ENCODE measurements at places on chromosomes 16 and 17.

DNA sequence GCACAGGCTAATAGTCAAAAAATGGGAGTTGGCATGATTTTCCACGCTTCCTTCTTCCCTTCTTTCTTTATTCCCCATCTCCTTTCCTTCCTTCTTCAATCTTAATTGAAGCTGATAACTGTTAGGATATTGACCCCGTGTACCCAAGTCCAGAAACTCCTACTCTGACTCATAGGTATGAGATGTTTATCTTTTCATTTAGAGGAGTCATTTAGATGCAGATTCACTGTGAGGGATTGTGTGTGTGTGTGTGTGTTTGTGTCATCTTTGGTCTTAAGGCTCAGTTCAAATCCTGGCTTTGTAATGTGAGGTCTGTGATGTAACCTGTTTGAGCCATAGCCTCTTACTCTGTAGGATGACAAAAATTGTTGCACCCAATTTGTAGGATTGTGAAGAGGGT lies 332.0 kb upstream of the MAF start:
- H3K4me1 ChIP-seq: peaks cover 7% of the 10 kb centered on the region
- H3K27ac ChIP-seq: no peak overlapping the region
- H3K36me3 ChIP-seq: no peaks in the 10 kb centered on the region
- DNase-seq: no peak
- no peak overlapping the region for H3K4me3 ChIP-seq

DNA sequence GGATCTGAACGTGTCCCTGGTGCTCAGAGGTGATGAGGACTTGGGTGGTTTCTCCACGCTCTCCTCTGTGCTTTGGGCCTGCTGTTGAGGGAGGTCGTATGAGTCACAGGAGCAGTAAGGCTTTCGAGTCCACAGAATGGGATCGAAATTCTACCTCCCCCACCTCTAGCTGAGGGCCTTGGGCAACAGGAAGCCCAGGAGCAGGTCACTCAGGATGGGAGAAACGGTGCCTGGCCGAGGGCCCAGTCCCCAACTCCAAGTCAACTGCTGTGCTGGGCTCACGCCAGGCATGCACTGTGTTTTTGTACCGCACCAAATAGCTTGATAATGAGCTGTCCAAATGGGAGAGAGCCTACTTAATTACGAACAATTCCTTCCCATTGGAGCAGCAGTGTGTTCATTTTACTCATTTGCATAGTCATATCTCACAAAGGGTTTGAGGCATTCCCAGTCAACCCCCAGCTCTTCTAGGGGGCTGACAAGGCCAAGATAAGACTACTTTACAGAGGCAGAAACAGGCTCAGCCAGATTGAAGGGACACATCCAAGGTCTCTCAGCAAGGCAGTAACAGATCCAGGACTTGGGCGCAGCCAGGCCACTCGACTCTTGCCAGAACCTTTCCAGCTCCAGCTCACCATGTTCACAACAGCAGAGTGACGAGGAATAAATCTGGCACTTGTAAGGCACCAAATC lies 53.6 kb downstream of the WNT3 start:
- H3K27ac ChIP-seq: peak overlapping the region; percentile 78
- H3K36me3 ChIP-seq: peaks cover 38% of the 10 kb centered on the region
- H3K4me1 ChIP-seq: peaks cover 31% of the 10 kb centered on the region
- H3K4me3 ChIP-seq: no peak overlapping the region
- DNase-seq: peak; percentile 36

DNA sequence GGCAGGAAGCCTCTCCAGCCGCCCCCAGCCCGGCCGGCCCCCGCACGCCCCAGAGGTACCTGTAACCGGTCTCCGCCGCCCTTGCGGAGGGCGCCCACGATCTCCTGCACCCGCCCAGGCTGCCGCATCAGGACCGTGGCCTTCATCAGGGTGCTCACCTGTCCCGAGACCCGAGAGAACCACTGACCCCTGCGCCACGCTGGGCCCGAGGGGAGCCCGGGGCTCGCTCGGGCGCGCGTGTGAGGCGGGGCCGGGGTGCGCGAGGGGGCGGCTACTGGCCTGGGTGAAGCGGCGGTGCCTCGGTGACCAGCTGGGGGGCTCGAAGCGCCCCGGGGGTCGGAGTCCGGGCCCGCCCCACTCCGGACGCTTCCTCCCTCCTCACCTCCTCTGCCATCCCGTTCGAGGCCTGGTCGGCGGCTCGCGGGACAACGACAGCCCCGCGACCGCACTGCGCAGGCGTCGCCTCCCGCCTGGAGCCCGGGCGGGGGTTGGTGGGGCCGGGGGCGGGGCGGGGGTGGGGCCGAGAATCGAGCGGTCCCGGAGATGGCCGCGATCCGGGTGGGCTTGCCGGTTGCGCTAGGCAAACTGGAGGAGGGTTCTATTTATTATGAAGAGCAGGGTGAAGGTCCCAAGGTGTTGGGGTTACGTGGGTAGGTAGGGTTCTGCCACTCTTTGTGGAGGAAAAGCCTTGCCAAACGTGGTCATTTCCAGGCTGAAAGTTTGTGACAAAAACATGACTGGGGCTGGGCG lies at the start of gene NT5C3B:
TSS of gene NT5C3B (minus strand) at position 433 of the 750 bp plus-strand sequence. CDS start at position 394, 39 bp downstream.
- peaks cover 2% of the 10 kb centered on the region for H3K27me3 ChIP-seq
- H3K36me3 ChIP-seq: peaks cover 9% of the 10 kb centered on the region
- peak within 1 kb of the TSS; percentile 82 for H3K4me3 ChIP-seq
- peak; percentile 71 for DNase-seq
- peaks cover 9% of the 10 kb centered on the region for H3K4me1 ChIP-seq
- no peak within 1 kb of the TSS for H3K27ac ChIP-seq

GRCh38 chr17:80364091-80364691 lies 50.8 kb upstream of the ENDOV start:
- H3K4me1 ChIP-seq: no peaks in the 10 kb centered on the region
- DNase-seq: no peak
- H3K27ac ChIP-seq: no peak overlapping the region
- peaks cover 39% of the 10 kb centered on the region for H3K36me3 ChIP-seq

DNA sequence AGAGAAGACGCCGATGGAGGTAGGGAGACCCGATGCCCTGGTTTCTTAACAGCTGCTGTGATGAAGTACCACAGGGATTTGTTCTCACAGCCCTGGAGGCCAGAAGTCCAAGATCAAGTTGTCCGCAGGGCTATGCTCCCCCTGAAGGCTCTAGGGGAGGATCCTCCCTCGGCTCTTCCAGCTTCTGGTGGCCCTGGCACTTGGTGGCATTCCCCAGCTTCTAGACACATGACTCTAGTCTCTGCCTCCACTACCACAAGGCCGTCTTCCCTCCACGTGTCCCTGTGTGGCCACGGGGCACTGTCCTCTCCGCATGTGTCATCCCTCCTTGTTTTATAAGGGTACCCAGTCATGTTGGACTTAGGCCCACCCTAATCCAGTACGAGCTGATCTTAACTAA lies 375.2 kb downstream of the SLC39A11 start:
- no peak overlapping the region for H3K4me3 ChIP-seq
- H3K27ac ChIP-seq: no peak overlapping the region
- H3K4me1 ChIP-seq: peaks cover 12% of the 10 kb centered on the region
- DNase-seq: no peak

GRCh38 chr16:74607310-74607961 lies 522 bp upstream of the GLG1 start:
- DNase-seq: no peak
- peak overlapping the region; percentile 87 for H3K4me3 ChIP-seq
- H3K36me3 ChIP-seq: no peaks in the 10 kb centered on the region
- no peaks in the 10 kb centered on the region for H3K27me3 ChIP-seq

GRCh38 chr16:11572301-11572995 lies 14.3 kb downstream of the LITAF start:
- peaks cover 9% of the 10 kb centered on the region for H3K36me3 ChIP-seq
- no peak for DNase-seq
- no peak overlapping the region for H3K27ac ChIP-seq
- H3K4me1 ChIP-seq: peaks cover 6% of the 10 kb centered on the region
- H3K4me3 ChIP-seq: no peak overlapping the region
- H3K27me3 ChIP-seq: no peaks in the 10 kb centered on the region

- H3K27ac ChIP-seq: peak overlapping the region; percentile 50
- peaks cover 11% of the 10 kb centered on the region for H3K27me3 ChIP-seq
- no peak overlapping the region for H3K4me3 ChIP-seq
- H3K4me1 ChIP-seq: peaks cover 10% of the 10 kb centered on the region
Measured at GRCh38 chr17:49920030-49920769, 48.8 kb upstream of the DLX4 start.

DNA sequence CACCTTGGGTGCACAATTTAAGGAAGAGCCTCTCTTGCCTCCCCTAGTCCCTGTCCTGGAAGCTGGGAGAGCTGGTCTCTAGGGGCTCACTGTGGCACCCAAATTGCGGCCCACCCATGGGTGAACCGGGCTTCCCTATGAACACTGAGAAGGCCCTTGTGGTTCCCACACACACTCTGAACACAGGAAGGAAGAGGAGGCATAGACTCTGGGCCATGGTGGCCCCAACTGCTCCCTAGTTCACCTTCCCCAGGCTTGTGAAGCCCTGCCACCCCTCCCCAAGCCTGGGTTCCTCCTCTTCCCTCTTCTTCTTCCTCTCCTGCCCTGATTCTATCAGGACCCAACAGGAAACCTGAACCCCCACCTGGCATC lies 10.5 kb downstream of the SREBF1 start:
- H3K27me3 ChIP-seq: no peaks in the 10 kb centered on the region
- H3K4me1 ChIP-seq: peaks cover 62% of the 10 kb centered on the region
- no peak for DNase-seq
- peaks cover 7% of the 10 kb centered on the region for H3K36me3 ChIP-seq
- H3K4me3 ChIP-seq: no peak overlapping the region

GRCh38 chr16:10318798-10319500 lies 66.9 kb upstream of the ATF7IP2 start:
- peaks cover 39% of the 10 kb centered on the region for H3K4me1 ChIP-seq
- no peak for DNase-seq
- no peaks in the 10 kb centered on the region for H3K27me3 ChIP-seq
- no peak overlapping the region for H3K4me3 ChIP-seq
- peak overlapping the region; percentile 94 for H3K27ac ChIP-seq

DNA sequence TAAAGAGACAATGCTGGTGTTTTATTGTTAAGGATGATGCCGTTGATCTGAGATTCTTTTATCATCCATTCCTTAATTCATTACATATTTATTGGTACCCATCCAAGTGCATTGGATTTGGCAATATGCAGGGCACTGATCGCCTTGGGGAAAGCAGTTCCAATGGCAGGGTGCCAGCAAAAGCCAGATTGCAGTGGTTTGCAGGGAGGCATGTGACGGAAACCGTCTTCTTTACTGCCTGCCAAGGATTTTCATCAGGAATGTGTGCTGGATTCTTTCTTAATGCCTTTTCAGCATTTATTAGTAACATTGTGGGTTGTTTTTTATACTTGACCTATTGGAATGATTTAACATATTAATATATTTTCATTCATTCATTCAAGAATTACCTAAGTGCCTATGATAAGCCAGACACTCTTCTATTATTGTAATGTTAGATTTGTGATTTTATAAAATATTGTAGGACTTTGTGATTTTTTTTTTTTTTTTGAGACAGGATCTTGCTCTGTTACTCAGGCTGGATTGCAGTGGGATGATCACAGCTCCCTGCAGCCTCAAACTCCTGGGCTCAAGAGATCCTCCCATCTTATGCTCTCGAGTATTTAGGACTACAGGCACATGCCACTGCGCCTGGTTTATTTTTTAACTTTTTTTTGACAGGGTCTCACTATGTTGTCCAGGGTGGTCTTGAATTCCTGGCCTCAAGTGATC lies 93.4 kb upstream of the TNRC6A start:
- no peak overlapping the region for H3K4me3 ChIP-seq
- no peaks in the 10 kb centered on the region for H3K27me3 ChIP-seq

DNA sequence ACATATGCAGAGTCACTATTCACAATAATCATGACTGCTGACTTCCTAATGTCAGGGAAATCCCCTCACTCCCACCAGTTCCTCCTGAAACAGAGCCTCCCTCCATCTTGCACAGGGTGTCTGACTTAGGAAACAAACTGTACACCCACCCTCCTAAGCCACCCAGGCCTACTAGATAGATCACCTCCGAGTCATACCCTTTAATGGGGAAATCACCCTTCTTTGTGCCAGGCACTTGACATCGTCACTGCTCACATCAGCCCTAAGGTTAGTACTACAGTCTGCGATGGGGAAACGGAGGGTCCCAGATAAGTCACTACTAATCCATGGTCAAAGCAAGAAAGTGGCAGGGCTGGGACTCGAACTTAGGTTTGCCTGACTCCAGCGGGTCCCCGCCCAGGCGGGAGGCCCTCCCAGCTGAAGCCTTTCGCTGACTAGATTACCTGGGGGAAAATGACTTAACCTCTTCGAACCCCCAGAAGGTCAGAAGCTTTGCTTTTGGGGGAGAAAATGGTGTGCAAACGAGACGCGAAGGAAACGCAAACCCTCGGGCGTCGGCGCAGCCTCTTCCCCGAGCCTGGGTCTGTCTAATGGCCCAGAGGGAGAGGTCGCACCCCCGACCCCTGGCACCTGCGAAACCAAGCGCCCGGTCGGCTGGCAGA lies 3.4 kb upstream of the MLLT6 start:
- H3K27me3 ChIP-seq: no peaks in the 10 kb centered on the region
- peak overlapping the region; percentile 62 for H3K4me3 ChIP-seq
- H3K27ac ChIP-seq: peak overlapping the region; percentile 94

DNA sequence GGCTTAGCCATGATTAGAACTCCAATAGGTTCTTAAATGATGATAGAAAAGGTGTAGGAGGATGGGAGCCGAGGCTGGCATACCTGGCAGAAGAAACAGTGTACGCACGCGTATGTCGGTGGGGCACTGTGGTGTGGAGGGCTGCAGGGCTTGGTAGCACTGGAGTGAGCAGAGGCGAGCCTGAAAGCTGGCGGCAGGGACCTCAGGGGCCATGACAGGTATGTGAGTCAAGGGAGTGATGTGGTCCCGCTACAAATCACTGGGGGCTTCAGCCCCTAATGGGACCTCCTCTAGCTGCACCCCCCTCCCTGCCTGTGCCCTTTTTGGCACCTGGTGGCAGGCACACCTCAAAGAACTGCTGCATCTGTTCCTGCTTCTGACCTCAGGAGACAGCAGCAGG lies 67.3 kb downstream of the RAI1 start:
- H3K27me3 ChIP-seq: no peaks in the 10 kb centered on the region
- H3K36me3 ChIP-seq: no peaks in the 10 kb centered on the region
- no peak overlapping the region for H3K4me3 ChIP-seq
- no peak for DNase-seq

DNA sequence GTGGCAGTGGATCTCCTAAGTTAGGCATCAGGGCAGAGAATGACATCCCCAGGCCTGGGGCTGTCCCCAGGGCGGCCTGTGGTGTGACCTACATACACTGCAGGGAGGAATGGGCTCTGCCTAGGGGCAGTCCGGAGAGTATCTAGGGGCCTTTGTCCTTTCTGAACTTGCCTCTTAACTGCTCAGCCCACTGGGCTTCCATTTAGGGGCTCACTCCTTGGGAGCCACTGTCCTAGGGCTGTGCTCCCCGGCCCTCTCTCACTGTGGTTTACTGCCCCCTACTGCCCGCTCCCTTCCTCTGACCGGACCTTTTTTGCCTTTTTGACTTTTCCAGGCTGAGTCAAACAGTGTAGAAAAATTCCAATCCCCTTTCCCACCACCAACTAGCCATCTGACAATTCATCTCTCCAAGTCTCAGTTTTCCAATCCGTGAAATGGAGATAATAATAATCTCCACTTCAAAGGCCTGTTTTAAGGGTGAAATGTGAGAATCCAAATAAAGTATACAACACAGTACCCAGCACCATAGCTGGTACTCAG lies 66.8 kb downstream of the DNAH3 start:
- H3K27me3 ChIP-seq: no peaks in the 10 kb centered on the region
- no peaks in the 10 kb centered on the region for H3K4me1 ChIP-seq
- no peaks in the 10 kb centered on the region for H3K36me3 ChIP-seq
- H3K27ac ChIP-seq: no peak overlapping the region
- no peak overlapping the region for H3K4me3 ChIP-seq

Measured in mesothelial cell of epicardium (in vitro differentiated cells).